ENCODE measurements at places on chromosomes 5 and 9.

DNA sequence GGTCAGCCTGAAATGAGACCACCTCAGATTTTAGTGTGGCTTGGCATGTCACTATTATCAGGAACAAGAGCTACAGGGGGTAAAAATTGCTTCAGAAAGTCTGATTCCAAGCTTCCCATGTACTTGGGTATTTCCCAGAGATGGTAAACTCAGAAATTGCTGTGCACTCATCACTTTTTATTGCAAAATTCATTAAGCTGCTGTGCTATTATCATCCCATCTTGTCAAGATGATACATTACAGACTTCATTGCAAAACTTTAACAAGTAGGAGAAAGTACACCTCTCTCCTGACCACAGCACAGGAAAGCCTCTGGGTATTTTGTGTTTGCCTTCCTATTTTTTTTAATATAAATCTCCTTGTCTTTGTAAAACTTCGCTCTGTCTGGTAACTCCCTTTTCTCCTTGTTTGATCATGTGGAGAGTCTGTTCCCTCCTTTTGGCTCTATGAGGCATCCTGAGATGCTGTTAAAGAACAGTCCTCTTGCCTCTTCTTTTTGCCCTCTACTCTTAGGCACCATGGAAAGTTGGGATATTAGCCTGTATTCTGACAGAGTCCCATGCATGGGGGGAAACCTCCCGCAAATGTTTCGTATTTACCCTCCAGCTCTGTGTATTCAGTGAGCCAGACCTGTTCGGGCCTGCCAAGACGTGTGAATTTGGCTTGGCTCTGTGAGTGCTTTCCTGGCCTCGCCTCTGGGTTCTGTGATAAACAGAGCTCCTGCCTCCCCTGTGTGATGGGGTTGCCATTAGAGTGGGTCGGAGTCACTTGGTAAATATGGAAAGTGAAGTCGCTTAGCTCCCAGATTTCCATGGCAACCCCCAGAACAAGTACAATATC is 260.7 kb downstream of the NR3C1 start:
- H3K27me3 ChIP-seq: no peaks in the 10 kb centered on the region
- no peak overlapping the region for H3K27ac ChIP-seq
- peaks cover 5% of the 10 kb centered on the region for H3K36me3 ChIP-seq

DNA sequence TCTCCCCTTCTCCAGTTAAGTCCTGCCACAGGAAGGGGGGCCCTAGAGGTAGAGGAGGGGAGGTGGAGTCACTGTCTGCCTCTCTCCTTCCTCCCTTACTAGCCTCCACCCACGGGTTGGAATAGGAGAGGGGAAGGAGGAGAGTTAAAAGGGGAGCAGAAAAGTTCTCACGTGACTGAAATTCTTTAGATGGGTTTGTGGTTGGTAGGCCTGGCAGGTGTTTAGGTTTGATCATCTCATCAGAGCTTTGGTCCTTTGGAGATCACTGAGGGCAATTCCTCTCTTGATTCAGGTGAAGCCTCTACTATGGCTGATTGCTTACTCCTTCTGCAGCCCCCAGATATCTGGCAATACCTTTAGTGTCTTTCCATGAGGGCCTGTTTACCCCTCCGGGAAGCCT is 24.9 kb upstream of the C5orf63 start:
- no peak overlapping the region for H3K27ac ChIP-seq
- H3K4me1 ChIP-seq: no peaks in the 10 kb centered on the region
- H3K36me3 ChIP-seq: no peaks in the 10 kb centered on the region
- H3K4me3 ChIP-seq: no peak overlapping the region
- no peak for DNase-seq
- H3K27me3 ChIP-seq: peaks cover 15% of the 10 kb centered on the region

GRCh38 chr9:19174127-19174912 is 47.0 kb upstream of the PLIN2 start:
- H3K4me3 ChIP-seq: no peak overlapping the region
- no peaks in the 10 kb centered on the region for H3K36me3 ChIP-seq
- no peaks in the 10 kb centered on the region for H3K27me3 ChIP-seq
- peak overlapping the region; percentile 90 for H3K27ac ChIP-seq

GRCh38 chr5:96718635-96719077 is 56.5 kb downstream of the CAST start:
- DNase-seq: no peak
- peaks cover 2% of the 10 kb centered on the region for H3K36me3 ChIP-seq
- H3K27me3 ChIP-seq: no peaks in the 10 kb centered on the region

DNA sequence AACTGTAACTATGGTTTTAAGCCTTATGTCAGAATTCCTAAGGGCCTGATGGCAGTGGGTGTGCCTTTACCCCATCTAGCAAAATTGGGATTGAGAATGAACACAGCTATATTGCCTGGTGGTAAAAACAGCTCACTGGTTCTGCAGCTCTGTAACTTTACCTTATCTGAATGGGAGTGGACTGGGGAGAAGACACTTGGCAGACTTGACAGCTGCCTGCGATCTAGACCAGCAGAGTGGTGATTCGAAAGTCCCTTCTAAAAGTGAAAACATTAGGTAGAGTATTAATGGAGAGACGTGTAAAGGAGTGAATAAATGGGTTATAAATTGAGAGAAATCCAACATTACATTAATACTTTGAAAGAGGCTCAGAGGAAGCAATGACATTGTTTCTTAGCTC is 289.1 kb upstream of the EDIL3 start:
- no peak for DNase-seq
- no peak overlapping the region for H3K4me3 ChIP-seq

DNA sequence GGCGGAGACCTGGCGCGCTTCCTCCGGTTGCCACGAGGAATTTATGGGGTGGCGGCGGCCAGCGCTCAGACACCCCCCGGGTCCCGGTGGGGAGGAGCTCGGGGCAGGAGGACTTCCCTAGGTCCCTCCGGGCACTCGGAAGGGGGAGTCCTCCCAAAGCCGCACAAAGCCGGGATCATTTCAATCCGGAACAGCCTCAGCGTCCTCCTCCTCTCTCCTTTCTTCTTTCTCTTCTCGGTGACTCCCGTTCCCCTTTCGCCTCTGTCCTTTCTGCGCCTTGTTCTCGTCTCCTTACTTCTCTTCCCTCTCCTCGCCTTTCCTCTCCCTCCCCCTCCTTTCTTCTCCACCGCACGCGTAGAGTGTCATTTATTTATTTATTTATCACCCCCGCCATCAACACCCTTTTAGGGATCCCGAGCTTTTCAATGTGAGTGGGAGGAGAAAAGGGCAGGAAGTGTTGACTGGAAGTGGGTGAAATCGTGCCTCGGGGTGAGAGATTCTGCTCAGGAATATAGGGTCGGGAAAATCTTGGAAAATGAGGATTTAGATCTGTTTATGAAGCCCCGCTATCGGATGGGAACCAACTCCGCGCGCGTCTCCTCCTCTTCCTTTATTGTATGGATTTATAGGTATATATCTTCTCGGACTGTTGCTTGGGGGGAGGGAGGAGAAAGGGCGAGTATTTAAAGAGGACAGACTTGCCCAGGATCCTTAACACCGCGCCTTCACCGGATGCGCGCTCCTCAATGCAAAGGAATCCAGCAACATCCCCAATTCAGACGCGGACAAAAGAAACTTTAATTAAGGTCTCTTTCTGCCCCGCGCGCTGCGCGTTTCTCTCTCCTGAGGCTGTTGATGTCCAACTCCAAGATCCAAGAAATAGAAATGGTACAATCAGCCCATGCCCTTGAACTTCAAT is 2.0 kb upstream of the ZNF462 start:
- peaks cover 47% of the 10 kb centered on the region for H3K27me3 ChIP-seq
- no peaks in the 10 kb centered on the region for H3K36me3 ChIP-seq
- no peaks in the 10 kb centered on the region for H3K4me1 ChIP-seq
- no peak for DNase-seq

DNA sequence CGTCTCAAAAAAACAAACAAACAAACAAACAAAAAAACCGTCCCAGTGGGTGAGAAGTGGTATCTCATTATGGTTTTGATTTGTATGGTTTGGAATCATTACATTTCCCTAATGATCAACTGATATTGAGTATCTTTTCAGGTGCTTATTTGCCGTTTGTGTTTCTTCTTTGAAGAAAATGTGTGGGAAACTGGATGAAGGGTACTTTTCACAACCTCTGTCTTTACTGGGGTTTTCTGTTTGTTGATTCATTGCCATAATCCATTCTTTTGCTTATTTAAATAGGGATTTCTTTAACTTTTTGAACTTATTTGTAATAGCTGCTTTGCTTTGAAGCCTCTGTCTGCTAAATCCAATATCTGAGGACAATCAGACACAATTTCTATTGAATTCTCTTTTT is 9.2 kb upstream of the BICD2 start:
- no peaks in the 10 kb centered on the region for H3K36me3 ChIP-seq
- peaks cover 8% of the 10 kb centered on the region for H3K4me1 ChIP-seq
- no peak overlapping the region for H3K27ac ChIP-seq
- DNase-seq: no peak
- no peak overlapping the region for H3K4me3 ChIP-seq

Measured in T-helper 17 cell (primary cell).